ENCODE measurements at places on chromosomes 11 and 22.
A peak's percentile ranks its signal among the peaks of the same experiment; 100 is the strongest.

- H3K27me3 ChIP-seq, result no peaks in the 10 kb centered on the region
- no peak for DNase-seq
- H3K27ac ChIP-seq, result no peak overlapping the region
- 0 out of 2 replicates have a peak, but pooled peaks cover 3% of the 10 kb centered on the region for H3K36me3 ChIP-seq
Observed at GRCh38 chr11:46363031-46363407, 15.8 kb downstream of the DGKZ start.

- H3K27me3 ChIP-seq, result no peaks in the 10 kb centered on the region
- no peaks in the 10 kb centered on the region for H3K4me1 ChIP-seq
- no peak overlapping the region for H3K27ac ChIP-seq
- no peak overlapping the region for H3K4me3 ChIP-seq
- DNase-seq, result no peak
Observed at GRCh38 chr11:77211594-77212251, 83.7 kb downstream of the MYO7A start.

DNA sequence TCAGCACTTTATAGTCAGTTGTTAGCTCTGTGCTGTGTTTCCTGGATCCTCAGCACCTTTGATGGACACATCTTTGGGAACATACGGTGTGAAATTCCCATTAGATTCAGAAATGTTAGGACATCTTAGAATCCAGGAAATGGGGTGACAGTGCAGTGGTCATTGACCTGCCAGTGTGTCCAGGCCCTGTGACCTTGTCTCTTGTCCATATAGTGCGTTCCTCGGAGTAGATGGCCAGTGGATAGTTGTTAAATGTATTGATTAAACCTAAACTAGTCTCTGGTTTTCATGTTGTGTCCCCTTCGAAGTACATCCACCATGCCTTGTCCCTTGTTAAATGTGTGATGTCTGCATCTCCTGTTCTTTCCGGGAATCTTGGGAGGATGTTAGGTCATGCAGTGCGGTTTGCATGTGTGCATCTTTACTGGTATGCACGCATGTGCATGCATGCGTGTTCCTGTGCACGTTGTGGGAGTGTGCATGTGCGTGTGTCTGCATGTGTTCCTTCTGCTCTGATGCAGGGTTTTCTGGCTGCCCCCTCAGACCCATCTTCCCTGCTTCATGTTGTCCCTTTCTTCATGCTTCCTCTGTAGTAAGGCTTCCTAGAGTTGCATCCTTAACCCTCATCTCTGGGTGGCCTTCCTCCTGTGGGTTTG is 4.0 kb downstream of the DGCR8 start:
- peaks cover 1% of the 10 kb centered on the region for H3K4me1 ChIP-seq
- no peak for DNase-seq
- no peaks in the 10 kb centered on the region for H3K27me3 ChIP-seq
- H3K4me3 ChIP-seq, result no peak overlapping the region
- H3K27ac ChIP-seq, result no peak overlapping the region
- H3K36me3 ChIP-seq, result peaks cover 31% of the 10 kb centered on the region

GRCh38 chr22:37499027-37499707 is 13.0 kb upstream of the MFNG start:
- H3K27me3 ChIP-seq, result no peaks in the 10 kb centered on the region
- 0 out of 2 replicates have a peak, but pooled peaks cover 2% of the 10 kb centered on the region for H3K4me1 ChIP-seq
- H3K36me3 ChIP-seq, result no peaks in the 10 kb centered on the region
- no peak overlapping the region for H3K27ac ChIP-seq
- H3K4me3 ChIP-seq, result no peak overlapping the region

DNA sequence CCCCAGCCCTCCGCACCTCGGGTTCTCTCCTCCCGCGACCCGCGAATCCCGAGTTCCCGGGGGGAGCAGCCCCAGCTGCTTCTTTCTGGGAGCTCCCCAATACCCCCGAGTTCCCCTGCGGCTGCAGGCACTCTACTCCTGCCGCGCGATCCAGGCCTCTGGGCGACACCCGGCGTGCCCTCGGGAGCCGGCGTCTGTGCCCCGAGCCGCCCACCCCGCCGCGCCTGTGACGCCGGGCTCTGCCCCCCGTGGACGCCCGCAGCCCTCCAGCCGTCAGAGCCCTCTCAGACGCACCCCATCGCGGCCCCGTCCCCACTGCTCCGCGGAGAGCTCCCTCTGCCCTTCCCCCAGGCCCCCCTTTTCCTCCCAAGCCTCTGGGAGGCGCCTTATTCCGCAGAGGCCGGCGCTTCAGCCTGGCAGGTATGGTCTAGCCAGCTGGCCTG is 422 bp downstream of the GLB1L2 start:
- H3K4me3 ChIP-seq, result peak overlapping the region; percentile 58
- DNase-seq, result no peak
- H3K4me1 ChIP-seq, result no peaks in the 10 kb centered on the region
- no peak overlapping the region for H3K27ac ChIP-seq
- H3K27me3 ChIP-seq, result no peaks in the 10 kb centered on the region
- no peaks in the 10 kb centered on the region for H3K36me3 ChIP-seq

- no peak overlapping the region for H3K4me3 ChIP-seq
- no peak overlapping the region for H3K27ac ChIP-seq
- no peaks in the 10 kb centered on the region for H3K27me3 ChIP-seq
- no peak for DNase-seq
Observed at GRCh38 chr11:22808571-22809197, 20.9 kb downstream of the SVIP start.

DNA sequence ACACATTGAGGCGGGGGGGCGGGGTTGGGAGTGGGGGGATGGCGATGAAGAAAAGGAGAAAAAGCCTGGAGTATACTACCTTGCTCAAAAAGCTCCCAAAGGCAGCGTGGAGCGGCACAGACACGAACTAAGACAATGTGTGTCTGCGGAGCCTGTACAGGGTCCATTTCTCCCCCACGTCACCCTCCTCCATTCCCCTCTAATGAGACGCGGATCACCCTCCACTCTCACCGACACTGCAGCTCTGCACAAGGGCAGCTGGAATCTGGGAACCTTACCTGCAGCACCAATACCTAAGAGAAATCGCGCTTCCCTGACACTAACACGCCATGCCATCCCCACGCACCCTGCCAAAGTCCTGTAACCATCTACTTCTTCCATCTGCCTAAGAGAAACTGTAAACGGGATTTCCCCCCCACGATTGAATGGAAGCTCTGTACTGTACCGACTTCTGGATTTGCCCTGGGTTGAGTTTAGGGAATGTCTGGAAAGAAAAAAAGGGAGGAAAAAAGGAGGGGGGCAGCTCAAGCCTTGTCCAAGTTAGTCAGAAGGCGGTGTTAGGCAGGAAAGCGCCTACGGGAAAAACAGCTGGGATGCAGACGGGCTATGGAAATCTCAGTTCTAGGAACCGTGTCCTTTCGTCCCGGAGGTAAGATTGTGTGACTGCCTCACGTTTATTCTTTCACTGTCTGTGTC is 125.7 kb upstream of the C11orf58 start:
- no peak overlapping the region for H3K27ac ChIP-seq
- H3K4me1 ChIP-seq, result peaks cover 2% of the 10 kb centered on the region
- H3K4me3 ChIP-seq, result no peak overlapping the region
- peaks cover 63% of the 10 kb centered on the region for H3K27me3 ChIP-seq

GRCh38 chr11:101863361-101863760 is 51.4 kb upstream of the CEP126 start:
- H3K36me3 ChIP-seq, result no peaks in the 10 kb centered on the region
- no peak overlapping the region for H3K4me3 ChIP-seq
- H3K4me1 ChIP-seq, result no peaks in the 10 kb centered on the region
- DNase-seq, result no peak
- H3K27ac ChIP-seq, result no peak overlapping the region
- no peaks in the 10 kb centered on the region for H3K27me3 ChIP-seq

GRCh38 chr22:46233231-46233630 is 16.9 kb downstream of the CDPF1 start:
- H3K4me3 ChIP-seq, result no peak overlapping the region
- no peaks in the 10 kb centered on the region for H3K36me3 ChIP-seq
- DNase-seq, result no peak
- H3K27ac ChIP-seq, result no peak overlapping the region
- no peaks in the 10 kb centered on the region for H3K27me3 ChIP-seq

- no peak overlapping the region for H3K27ac ChIP-seq
- H3K27me3 ChIP-seq, result no peaks in the 10 kb centered on the region
- H3K4me1 ChIP-seq, result no peaks in the 10 kb centered on the region
- no peak for DNase-seq
- no peak overlapping the region for H3K4me3 ChIP-seq
- no peaks in the 10 kb centered on the region for H3K36me3 ChIP-seq
Observed at GRCh38 chr11:21931436-21932101, 261.3 kb upstream of the ANO5 start.

DNA sequence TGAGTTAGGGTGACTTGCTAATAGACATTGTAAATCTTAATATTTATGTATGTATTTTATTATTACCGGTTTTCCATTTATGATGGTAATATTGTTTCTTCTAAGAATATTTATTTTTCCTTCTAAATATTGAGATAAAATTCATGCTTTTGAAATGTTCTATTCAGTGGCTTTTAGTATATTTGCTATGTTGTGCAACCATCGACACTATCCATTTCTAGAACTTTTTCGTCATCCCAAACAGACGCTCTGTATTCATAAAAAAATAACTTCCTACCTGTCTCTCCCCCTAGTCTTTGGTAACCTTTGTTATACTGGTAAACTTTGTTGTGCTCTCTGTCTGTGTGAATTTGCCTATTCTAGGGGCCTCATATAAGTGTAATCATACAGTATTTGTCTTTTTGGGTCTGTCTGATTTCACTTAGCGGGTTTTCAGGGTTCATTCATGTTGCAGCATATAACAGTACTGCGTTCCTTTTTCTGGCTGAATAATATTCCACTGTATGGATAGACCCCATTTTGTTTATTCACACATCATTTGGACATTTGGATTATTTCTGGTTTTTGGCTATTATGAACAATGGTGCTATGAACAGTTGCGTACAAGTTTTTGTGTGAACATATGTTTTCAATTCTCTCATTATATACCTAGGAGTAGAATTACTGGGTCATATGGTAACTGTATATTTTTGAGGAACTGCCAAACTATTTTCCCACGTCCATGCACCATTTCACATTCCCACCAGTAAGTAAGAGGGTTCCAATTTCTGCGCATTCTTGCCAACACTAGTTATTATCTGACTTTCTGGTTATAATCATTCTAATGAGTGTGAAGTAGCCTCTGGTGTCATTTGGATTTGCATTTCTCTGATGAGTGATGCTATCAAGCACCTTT is 15.9 kb downstream of the NEAT1 start:
- H3K27ac ChIP-seq, result no peak overlapping the region
- H3K4me1 ChIP-seq, result no peaks in the 10 kb centered on the region
- no peak overlapping the region for H3K4me3 ChIP-seq
- H3K27me3 ChIP-seq, result no peaks in the 10 kb centered on the region
- H3K36me3 ChIP-seq, result no peaks in the 10 kb centered on the region

DNA sequence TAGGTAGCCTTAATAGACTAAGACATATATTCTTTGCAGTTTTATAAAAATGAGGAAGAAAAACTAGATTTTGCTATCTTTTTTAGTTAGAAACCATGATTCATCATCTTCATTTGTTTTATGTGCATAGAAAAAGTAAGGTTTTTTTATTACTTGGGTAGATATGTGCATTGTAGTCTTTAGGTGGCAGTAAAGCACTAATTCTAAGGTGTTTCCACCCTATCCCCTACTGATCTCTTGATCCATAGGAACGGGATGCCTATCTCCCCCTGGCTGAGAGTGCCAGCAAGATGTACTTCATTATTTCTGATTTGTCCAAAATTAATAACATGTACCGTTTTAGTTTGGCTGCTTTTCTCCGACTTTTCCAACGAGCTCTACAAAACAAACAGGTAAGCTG is 148.1 kb downstream of the DYNC2H1 start:
- no peak overlapping the region for H3K4me3 ChIP-seq
- no peak overlapping the region for H3K27ac ChIP-seq
- H3K36me3 ChIP-seq, result no peaks in the 10 kb centered on the region
- H3K27me3 ChIP-seq, result no peaks in the 10 kb centered on the region
- no peaks in the 10 kb centered on the region for H3K4me1 ChIP-seq
- peak; percentile 5 for DNase-seq

DNA sequence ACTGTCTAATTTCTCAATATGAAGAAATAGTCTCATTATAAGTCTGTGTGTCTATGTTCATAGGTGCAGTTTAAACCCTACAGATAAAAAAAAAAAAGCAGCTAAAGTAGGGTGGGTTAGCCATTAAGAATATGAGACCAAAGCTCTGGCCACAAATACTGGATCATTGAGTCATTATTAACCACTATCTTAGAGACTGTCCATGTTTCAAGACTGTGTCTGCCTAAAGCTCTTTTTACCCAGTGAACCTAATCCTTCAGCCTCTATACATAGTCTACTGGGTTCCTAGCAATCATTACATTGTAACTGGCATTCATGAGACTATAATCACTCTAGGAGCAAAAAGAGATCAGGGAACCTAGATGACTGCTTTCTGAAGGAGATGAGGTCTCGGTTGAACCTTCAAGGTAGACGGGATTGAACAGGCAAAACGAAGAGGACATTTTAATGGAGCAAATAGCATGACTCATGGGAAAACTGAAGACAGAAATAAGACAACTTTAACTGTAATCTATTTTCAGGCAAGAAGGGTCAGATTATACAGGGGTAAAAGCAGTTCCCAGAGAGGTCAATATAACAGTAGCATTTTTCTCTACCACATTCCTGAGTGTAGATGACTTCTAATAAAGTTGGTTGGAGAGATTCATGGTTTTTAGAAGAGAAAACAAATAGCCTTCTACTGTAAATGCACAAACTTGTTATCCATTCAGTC is 64.0 kb upstream of the FIBIN start:
- DNase-seq, result no peak
- H3K27me3 ChIP-seq, result no peaks in the 10 kb centered on the region
- H3K4me3 ChIP-seq, result no peak overlapping the region
- H3K27ac ChIP-seq, result no peak overlapping the region
- H3K4me1 ChIP-seq, result no peaks in the 10 kb centered on the region
- H3K36me3 ChIP-seq, result no peaks in the 10 kb centered on the region

- H3K4me1 ChIP-seq, result peaks cover 1% of the 10 kb centered on the region
- DNase-seq, result no peak
- no peak overlapping the region for H3K27ac ChIP-seq
- no peak overlapping the region for H3K4me3 ChIP-seq
- H3K27me3 ChIP-seq, result no peaks in the 10 kb centered on the region
- H3K36me3 ChIP-seq, result no peaks in the 10 kb centered on the region
Observed at GRCh38 chr11:115179636-115180035, 324.6 kb downstream of the CADM1 start.

GRCh38 chr11:1480555-1481482 is 5.8 kb downstream of the MOB2 start:
- H3K27ac ChIP-seq, result no peak overlapping the region
- no peaks in the 10 kb centered on the region for H3K27me3 ChIP-seq

DNA sequence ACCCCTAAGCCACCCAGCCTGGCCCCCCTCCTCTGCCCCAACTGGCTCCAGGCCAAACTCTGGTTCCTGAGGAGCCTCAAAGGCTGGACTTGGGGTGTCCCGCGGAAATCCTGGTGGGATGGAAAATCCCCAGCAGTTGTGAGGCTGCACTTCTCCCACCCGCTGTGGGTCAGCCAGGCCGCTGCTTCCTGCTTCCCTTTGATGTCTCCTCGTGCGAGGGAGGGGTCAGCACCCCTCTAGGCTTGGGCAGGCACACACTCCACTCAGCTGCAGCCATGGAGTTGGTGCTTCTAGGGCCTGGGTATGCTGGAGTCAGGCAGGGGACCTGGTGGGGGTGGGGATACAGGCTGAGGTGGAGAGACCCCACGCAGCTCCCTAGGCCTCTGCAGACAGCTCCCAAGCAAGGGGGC is 12.0 kb downstream of the KCNQ1OT1 start:
- H3K4me1 ChIP-seq, result peaks cover 43% of the 10 kb centered on the region
- no peak overlapping the region for H3K27ac ChIP-seq
- H3K4me3 ChIP-seq, result no peak overlapping the region
- no peaks in the 10 kb centered on the region for H3K27me3 ChIP-seq
- no peaks in the 10 kb centered on the region for H3K36me3 ChIP-seq

- DNase-seq, result no peak
- H3K27ac ChIP-seq, result no peak overlapping the region
- H3K4me3 ChIP-seq, result no peak overlapping the region
- H3K36me3 ChIP-seq, result no peaks in the 10 kb centered on the region
- H3K27me3 ChIP-seq, result no peaks in the 10 kb centered on the region
Observed at GRCh38 chr22:48653306-48653705, 1174.4 kb downstream of the BRD1 start.
